ENCODE measurements at places on chromosomes 11 and 22. TPM values are rescaled to one million over a fixed set of nuclear protein-coding genes. Genes with fewer than 3 reads are reported as not detected.

ISX gene
- not detected for total RNA-seq

NXPE1 gene
- not detected for total RNA-seq

TMPRSS4 gene
- total RNA-seq: not detected

LYVE1 gene
- not detected for total RNA-seq

ZPR1 gene
- total RNA-seq: 99.8 TPM

FZD4 gene
- not detected for total RNA-seq

OR4D5 gene
- total RNA-seq: not detected

HSPB2 gene
- not detected for total RNA-seq

KLHL22 gene
- total RNA-seq: 55.6 TPM

LMO1 gene
- not detected for total RNA-seq

BDNF gene
- total RNA-seq: not detected

CCDC116 gene
- not detected for total RNA-seq

IL17REL gene
- 0.57 TPM for total RNA-seq

PATE4 gene
- not detected for total RNA-seq

DNA sequence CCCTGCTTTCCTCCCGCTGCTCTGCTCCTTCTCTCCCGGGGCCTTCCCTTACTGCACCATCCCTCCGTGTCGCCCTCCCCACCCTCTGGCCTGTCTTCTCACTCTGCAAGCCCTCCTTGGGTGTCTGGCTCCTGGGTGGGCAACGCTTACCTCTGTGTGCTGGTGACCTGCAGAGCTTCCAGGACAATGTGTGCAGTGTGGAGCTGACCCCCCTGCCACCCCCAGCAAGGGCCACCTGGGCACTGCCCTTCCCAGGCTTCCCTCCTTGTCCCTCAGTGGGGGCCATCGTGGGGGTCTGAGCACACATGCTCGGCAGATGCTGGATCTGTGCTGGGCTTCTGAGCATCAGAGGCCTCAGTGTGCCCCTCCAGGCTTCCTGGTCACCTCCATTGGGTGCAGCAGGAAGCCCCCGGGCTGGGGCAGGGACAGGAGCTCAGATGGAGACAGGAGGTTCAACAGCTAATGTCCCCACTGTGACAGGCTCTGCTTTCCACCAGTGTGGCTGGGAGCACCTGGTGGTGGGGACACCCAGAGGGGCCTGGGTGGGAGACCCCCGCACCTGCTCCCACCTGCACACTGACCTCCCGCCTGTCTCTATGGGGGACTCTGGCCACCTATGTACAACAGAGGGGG lies 7.8 kb upstream of the BRSK2 start:
- DNase-seq: no peak

DNA sequence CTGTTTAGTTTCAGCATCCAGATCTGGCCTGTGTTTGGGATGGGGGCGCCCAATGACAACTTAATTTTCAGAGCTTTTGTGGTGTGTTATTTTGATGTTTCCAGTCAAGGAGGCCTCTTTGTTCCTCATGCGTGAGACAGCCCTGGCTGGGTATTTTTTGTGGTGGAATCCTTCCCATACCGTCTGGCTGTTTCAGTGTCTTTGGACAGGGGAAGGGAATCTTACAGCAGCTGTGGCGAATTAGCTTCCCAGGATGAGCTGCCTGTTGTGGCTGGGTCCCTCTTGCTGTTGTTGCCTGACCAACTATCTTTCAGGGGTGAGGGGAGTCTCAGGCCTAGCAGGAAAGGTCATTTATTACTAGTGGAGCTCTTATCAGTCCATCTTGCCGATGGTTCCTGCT lies 138.8 kb downstream of the ARHGAP20 start:
- no peak for DNase-seq

DNA sequence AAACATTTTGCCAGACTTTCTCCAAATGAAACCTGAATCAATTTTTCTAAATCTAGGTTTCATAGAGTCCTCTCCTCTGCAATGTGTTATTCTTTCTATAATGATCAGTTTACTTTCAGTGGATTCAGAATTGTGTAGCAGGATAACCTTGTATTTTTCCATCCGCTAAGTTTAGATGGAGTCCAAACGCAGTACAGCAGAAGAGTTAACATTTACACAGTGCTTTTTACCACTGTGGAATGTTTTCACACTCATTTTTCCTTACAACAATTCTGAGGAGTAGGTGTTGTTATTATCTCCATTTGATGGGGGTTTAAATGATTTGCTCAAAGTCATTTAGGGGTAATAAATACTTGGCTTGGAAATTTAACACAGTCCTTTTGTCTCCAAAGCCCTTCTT lies 9.6 kb downstream of the RAG1 start:
- no peak for DNase-seq

DNA sequence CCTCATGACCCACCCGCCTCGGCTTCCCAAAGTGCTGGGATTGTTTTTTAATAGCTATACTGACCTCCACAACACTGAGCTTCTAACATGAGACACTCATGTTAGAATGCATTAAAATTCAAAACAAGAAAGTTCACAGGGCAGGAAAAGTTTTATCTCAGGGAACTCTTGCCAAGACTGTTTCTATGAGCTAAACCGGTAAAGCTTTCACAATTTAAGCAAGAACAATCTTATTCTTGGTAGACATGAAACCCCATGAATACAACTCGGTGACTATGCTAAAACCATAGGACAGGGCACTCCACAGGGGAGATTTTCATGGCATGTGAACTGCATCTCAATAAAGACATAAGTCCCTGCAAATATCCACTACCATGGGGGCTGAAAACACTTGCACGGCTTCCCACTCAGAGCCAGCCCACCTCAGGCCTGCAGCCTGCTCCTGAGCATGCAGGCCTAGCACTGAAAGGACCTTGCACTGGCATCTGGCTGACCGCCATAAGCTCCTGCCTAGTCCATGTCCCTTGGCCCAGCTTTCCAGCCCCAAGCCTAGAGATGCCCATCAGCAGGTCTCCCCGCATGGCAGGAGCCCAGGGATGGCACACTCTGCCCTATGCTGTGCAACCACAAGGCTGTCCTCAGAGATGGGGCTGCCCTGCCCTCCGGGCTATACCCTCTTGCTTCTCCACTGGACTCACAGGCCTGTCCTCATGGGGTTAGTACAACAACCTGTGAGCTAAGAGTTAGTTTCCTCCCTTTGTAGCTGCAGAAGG lies 58.4 kb downstream of the DGCR2 start:
- DNase-seq: no peak

GRCh38 chr22:19889951-19890350 lies 35.3 kb upstream of the GNB1L start:
- peak; percentile 21 for DNase-seq

DNA sequence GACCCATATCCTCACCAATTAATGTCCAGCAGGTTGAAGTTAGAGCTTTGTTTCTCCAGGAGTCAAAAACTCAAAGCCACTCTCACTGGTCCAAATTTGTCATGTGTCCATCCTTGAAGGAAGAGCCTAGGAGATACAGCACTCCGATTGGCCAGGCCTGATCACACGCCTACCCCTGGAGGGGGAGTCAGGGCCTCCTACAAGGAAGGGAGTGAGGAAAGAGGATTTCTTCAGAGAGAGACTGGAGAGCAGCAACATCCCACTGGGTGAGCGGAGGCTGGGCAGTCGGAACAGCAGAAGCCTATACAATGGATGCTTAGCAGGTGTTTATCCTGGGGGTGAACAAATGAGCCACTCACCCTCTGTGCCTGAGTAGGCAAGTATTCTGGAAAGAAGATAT lies 113.9 kb downstream of the TRIM29 start:
- no peak for DNase-seq

DNA sequence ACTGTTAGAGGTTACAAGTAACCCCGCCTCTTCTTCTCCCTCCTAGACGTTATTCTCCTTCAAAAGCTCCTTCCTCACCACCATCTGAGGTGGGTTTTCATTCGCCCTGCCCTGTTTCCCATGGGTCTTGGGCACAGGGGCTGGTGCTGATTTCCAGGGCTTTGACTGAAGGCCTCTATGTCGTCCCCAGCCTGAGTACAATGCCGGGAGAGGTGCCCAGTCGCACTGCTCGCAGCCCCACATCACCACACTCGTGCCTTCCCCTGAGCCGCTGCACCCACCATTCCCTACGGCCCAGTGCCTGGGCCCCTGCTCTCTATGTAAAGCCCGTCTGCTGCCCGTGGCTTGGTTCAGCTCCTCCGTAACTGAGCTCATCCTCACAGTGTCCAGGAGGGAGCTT lies 169.8 kb downstream of the DSCAML1 start:
- no peak for DNase-seq

DNA sequence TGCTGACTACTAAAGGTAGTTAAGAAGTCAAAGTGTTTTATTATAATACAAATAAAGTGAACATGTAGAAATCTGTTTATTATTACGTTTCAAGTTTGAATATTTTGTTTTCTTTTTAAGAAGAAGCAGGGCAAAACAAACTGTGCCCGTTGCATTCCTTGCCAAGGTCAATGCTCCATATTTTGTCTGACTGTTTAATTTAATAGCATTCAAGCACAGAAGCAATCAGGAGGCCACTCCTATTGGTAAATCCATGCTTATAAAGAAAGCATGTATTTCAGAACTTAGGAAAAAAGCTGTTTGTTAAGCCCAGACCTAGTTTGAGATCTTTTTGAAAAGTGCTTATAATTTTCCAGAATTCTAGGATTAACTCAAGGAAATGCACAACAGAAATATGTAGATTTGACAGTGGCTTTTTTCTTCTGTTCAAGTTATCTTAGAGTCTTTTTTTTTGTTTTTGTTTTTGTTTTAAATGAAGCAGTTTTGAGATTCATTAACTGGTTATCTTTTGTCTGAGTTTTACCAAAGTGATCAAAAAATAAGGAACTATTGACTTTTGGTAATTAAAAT lies 51.7 kb downstream of the ARHGAP42 start:
- DNase-seq: no peak

DNA sequence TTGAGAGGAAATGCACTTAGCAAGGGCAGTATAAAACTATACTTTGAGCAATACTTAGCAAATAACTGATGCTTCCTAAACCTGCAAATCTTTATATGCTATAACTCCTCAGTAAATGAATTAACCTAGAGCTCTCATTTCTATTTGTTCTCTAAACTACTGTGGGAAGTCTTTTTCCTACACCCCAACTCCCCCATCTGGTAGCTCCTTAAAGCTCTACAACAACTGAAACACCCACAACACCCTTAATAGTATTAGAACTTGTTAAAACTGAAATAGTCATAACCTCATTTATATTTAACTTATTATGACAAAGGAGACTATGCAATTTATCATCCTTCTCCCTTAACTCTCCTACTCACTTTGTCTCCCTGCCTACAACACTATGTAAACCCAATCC lies 43.4 kb downstream of the GUCY1A2 start:
- no peak for DNase-seq

DNA sequence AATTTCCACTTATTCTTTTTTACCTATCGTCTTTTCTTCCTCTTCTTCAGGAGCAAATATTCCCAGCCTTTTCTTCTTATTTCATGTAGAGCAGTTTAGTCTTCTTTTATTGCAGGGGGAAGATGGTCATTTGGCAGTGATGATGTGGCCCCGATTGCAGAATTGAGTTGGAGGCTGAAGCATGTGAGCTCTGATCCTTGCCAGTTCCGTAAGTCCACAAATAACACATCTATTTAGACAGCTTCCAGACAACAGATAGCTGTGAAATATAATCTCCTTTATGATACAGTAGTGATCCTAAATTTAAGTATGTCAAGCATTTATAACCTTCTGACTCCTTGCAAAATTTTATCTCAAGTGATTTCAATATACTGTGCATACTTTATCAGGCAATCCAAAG lies 27.5 kb downstream of the REXO2 start:
- no peak for DNase-seq

GRCh38 chr11:2444821-2445745 lies at the start of gene KCNQ1:
TSS of gene KCNQ1 (plus strand) at chr11:2445008. CDS start at chr11:2445099, 91 bp downstream.
- DNase-seq: peak; percentile 64

GRCh38 chr11:17699147-17700114 lies 19.9 kb upstream of the MYOD1 start:
- DNase-seq: no peak

DNA sequence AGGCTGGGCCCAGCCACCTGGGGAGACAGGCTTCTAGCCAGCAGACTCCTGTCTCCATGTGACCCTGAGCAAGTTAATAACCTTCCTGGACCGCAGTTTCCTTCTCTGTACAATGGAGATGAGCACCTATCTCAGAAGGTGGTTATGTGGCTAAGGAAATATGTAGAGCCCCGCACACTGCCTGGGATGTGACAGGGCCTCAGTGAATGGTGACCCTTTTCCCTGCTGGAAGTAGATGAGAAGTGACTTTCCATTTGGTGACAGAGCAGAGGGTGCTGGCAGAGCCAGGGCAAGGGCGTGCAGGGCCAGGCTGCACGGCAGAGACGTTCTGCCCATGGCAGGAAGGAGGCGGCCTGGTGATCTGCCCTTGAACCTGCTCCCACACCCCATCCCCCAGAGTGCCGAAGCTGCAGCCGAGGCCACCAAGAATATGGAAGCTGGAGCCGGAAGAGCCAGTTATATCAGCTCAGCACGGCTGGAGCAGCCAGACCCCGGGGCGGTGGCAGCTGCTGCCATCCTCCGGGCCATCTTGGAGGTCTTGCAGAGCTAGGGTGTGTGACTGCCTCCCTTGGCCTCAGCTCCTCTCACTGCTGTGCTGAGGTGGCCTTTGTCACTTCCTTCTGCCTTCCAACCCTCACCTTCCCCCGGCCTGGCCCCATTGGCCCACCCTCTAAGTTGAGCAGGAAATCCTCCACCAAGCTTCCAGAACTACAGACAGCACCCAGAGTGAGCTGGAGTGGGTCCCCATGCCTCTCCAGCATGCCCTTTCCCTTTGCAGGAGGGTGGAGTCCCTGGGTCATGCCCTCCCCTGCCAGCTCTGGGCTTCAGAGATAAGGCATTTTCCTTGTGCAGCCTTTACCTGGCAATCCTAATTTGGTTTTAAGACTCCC lies 13.2 kb downstream of the TKFC start:
- no peak for DNase-seq

- DNase-seq: no peak
Measured at GRCh38 chr22:30175690-30176288, 70.8 kb downstream of the LIF start.

DNA sequence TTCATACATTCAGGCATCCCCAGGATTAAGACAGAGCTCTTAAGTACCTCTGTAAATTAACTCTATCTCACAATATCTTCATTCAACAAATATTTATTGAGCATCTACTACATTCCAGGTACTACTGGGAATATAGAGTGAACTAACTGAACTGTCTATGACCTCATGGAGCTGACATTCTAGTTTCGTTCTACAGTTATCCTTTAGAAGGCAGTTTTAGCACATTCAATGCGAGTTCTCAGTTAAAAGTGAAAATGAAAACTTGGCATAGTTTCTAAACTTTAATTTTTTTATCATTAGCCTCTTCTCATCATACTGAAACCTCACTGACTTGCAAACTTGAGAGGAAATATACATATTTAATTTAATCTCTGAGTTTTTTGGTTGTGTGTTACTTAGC lies 10.7 kb upstream of the MS4A6E start:
- no peak for DNase-seq

GRCh38 chr11:1017269-1018005 lies 19.1 kb downstream of the MUC6 start:
- peak; percentile 3 for DNase-seq

- no peak for DNase-seq
Measured at GRCh38 chr22:27629908-27630673, 171.5 kb downstream of the MN1 start.

- no peak for DNase-seq
Measured at GRCh38 chr22:36368359-36368983, 19.3 kb downstream of the MYH9 start.

- no peak for DNase-seq
Measured at GRCh38 chr11:121931748-121932352, 184.2 kb downstream of the BLID start.
